ENCODE measurements at places on chromosomes 6 and 20.

DNA sequence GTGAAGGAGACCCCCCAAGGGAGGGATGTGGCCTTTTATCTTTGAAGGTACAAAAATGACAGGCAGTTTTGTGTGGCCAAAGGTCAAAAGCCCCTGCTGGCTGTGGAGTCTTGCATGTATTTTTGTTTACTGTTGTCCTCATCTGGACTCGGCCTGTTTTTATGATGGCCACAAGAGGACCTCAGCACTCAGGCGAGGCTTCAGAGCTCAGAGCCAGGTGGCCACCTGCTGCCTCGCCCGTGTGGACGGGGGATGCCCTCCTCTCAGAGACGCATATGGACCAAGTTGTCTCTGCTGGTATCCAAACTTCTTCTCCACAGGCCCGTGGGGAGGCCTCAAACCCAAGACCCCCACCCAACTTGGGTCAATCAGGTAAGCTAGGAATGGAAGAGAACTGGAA, 118.2 kb downstream of the DACT2 start:
- DNase-seq = peak; percentile 1

- peak; percentile 64 for DNase-seq
These were observed 37.5 kb downstream of the DLL1 start for GRCh38 chr6:170253226-170253909.

- peak; percentile 79 for DNase-seq
These were observed at the start of gene DSP for GRCh38 chr6:7541175-7542064. Gene DSP (plus strand): TSS chr6:7541671. CDS start chr6:7541916, 245 bp downstream.

DNA sequence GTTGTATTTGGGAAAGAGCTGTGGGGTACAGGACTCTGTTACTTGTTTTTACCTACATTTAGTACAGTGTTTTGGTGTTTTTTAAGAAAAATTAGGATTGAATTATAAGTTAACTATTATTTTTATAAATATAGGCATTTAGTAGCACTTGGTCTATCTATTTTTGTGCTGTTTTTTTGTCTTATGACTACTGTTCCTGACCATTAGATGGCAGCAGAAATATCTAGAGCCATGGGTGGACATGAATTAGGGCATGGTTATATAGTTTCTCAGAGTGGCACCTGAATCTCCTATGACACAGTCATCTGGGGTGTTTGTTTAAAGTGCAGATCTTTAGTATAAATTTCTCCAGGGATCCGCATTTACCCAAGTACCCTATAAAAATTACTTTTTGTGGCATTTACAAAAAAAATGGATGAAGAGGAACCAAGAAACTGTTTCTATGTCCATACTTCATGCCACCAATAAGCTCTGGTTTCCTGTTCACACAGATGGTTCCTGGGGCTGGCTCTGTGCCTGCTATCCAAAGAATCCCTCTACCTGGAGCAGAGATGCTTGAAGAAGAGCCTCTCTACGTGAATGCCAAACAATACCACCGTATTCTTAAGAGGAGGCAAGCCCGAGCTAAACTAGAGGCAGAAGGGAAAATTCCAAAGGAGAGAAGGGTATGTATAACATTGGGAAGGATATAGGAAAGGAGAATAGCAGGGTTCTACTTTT, 19.8 kb downstream of the NFYA start:
- DNase-seq = peak; percentile 10

GRCh38 chr20:58895448-58896180, 43.1 kb downstream of the GNAS start:
- DNase-seq = no peak

DNA sequence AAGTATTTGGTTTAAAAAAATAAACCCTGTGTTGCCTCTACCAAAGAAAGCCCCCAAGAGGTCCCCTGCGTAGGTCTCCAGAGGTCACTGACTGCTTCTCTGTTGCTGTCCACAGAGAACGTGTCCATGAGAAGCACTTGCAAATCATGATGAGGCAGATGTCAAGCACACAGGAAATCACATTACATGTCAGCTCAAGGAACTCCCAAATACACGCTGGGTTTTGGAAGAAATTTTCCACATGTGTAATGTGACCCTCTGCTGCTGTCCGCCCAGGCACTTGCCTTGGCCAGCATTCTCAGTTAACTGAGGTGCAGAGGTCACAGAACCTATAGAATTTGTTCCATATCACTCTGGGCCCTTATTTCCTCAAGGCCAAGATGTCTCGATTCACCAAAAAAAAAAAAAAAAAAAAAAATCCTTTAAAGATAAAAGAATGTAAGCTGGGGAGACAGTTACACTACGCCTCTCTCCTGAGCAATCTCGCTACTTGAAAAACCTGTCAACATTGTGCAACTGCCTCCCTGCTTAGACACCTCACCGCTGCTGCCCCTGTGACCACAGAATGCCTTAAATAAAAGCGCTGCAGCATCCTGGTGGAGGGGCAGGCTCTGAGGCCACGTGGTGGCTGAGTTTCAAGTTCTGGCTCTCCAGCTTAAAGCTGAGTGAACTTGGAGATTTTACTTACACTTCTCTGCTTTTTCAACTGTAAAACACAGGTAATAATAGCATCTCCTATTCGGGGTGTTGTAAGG, 42.3 kb downstream of the SLC22A23 start:
- DNase-seq = no peak

DNA sequence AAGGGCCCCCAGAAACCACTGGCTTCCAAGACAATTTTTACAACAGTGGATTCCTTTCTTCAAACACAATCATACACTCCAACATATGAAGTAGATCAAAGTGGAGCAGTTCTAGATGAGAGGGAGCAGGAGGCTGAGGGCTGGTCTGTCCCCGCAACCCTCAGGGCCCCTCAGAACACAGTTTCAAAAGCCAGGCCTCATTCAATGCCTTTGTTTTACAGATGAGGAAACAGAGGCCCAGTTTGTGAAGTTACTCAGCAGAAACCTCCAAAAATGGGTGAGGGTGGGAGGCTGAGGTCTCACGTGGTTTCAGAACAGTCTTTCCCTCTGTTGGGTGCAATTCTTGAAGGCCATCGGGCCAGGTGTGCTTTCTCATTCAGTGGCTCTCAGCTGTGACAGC, 134.9 kb downstream of the SCML4 start:
- no peak for DNase-seq

DNA sequence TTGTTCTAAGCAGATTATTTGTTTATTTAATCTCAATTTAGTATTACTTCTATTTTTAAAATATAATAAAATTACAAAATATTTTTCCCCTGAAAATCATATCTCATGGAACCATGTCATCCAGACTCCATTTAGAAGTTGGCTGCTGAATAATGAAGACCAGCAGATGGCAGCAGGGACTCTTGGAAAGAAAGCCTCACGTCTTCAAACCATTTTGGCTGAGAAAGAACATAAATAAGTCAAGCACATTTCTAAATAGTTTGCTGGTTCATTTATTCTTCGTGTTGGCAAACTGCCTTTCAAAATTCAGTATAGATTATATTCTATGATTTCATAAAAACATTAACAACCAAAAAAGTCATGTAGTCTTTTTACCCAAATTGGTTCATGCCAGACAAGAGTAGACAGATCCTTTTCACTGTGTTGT, 71.7 kb downstream of the RCAN2 start:
- peak; percentile 69 for DNase-seq

GRCh38 chr6:46220352-46221221, 49.8 kb upstream of the ENPP5 start:
- no peak for DNase-seq

DNA sequence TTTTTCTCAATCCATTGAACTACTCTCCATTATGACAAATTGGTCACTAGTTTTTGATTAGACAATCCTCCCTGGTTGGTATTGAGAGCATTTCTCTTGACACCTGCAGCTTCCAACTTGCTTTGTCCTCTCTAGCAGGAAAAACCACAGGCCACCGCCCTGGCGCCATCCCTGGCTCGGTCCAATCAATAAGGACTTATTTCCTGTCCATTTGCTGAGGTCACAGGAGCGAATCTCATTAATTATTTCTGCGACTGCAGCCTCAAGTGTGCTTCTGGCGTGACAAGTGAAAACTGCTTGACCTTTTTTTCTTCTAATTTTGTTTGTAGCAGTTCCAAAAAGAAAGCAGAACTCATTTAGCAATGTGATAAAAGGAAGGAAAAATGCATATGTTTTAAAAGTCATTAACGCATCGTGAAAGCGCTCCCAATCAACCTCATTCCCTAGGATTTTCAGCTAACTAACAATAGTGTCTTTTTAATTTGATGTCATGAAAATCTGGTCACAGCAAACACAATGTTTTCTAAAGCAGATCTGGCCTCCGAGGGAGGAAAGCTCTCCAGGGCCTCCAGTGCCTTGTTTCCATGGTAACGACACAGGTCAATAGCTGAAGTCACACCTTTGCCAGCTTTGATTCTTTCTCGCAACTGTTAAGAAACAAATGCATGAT, 39.0 kb upstream of the BEND3 start:
- DNase-seq = peak; percentile 29

GRCh38 chr6:45816674-45817297, 198.9 kb downstream of the CLIC5 start:
- DNase-seq = no peak

- DNase-seq = no peak
These were observed 81.9 kb downstream of the ANKS1A start for GRCh38 chr6:34970957-34971356.

- DNase-seq = no peak
These were observed 89.9 kb upstream of the PTCHD4 start for GRCh38 chr6:48200869-48201390.

DNA sequence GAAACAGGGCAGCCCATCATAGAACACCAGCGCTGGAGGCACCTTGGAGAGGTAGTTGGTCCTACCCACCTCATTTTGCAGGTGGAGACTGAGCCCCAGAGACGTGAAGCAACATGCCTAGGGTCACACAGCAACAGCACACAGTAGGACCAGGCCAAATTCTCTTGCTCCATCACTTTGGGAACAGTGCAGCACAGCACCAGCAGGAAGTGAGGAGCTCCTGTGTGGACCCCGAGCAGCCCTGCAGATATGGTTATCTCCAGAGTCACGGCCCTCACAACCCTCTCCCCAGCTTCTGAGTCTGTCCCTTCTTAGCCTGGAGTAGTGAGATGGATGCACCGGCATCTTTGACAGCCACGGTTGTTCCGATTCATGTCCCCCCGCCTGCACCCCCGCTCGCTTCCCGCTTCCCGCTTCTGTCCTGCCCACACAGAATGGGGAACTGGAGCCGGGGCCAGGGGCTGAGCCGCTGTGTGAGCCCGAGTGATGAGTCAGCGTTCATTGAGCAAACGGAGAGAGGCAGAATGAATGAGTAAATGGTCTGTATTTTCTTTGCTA, 72.6 kb upstream of the DUSP22 start:
- no peak for DNase-seq

DNA sequence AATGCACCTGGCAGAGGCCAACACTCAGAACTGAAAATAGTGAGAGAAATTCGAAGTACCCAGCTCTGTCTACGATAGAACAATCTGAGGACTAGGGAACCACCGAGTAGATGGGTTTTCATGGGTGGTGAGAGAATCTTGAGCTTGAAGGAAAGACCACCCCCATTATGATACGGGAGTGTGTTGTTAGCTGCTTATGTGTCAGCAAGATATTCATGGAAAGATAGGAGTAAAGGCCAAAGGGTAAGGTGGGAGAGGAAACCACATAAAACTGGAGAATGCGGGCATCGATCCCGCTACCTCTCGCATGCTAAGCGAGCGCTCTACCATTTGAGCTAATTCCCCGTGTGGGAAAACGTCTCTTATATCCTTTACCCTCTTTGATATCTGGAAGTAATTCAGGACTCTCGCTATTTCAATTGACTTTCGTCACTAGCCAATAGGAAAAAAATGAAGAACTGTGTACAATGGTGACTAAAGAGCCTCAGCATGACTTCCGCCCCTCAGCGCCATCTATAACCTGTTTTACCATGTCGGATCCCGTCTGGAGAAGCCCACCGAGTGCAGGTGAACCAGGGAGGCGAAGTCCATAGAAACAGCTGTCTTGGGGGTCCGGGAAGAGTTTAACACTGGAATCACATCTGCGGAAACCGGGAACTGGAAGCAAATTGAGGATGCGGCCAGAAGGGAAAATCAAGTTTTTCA, 25.0 kb upstream of the ABT1 start:
- DNase-seq = peak; percentile 82

- DNase-seq = no peak
These were observed 990.5 kb upstream of the CITED2 start for GRCh38 chr6:140364916-140365315.

DNA sequence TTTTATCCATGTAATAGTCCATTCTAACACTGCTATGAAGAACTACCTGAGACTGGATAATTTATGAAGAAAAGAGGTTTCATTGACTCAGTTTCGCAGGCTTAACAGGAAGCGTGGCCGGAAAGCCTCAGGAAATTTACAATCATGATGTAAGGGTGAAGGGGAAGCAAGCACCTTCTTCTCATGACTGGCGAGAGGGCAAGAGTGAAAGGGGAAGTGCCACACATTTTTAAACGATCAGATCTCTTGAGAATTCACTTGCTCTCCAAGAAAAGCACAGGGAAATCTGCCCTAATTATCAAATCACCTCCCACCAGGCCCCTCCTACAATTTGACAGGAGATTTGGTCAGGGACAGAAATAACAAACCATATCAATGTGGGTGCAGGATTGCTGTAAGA, 859.7 kb downstream of the EPHA7 start:
- no peak for DNase-seq

GRCh38 chr20:13741879-13742278, 42.8 kb downstream of the ESF1 start:
- no peak for DNase-seq
